ENCODE measurements at places on chromosomes 16 and 17. TPM values are rescaled to one million over a fixed set of nuclear protein-coding genes. Genes with fewer than 3 reads are reported as not detected.

Gene SCNN1B
- not detected for total RNA-seq

Gene KRT222
- total RNA-seq: not detected

Gene PAM16
- 27.4 TPM for total RNA-seq

Gene UMOD
- not detected for total RNA-seq

Gene SLC25A11
- total RNA-seq: 59.4 TPM

Gene KCNJ18
- total RNA-seq: not detected

Gene KRT24
- not detected for total RNA-seq

Gene ACBD4
- total RNA-seq: 2.6 TPM

Gene P2RX5
- total RNA-seq: 0.32 TPM

Gene CYGB
- 0.46 TPM for total RNA-seq

Gene TVP23A
- total RNA-seq: not detected

All from epithelial cell of umbilical artery (primary cell).